ENCODE measurements at places on chromosomes 4 and X.

GRCh38 chr4:110742143-110742542, 119.3 kb upstream of the PITX2 start:
- no peak for DNase-seq

- DNase-seq, result no peak
These were observed 79.4 kb downstream of the FTHL17 start for GRCh38 chrX:30992381-30992904.

DNA sequence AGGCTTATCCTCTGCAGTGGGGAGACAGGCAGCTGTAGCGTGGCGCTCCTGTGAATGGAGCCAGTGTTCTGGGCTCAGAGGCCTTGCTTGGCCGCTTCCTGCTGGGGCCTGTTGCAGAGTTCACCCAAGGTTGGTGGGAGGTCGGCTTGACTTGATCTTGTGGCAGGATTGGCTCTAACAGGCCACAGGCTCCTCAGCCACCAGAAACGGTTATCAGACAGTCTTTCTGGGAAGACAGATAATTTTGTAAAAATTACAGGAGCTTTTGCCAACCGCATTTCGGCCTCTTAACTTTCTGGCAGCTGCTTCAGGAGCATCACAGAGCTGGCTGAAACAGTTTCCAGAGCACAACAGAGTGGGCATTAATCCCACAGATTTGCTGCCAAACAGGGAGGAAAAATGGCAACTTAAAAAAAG, 66.4 kb downstream of the DIPK2B start:
- DNase-seq, result no peak

GRCh38 chr4:48909697-48910096, 3.1 kb upstream of the OCIAD2 start:
- peak; percentile 94 for DNase-seq

- no peak for DNase-seq
These were observed 224.2 kb downstream of the RCHY1 start for GRCh38 chr4:75289914-75290582.

DNA sequence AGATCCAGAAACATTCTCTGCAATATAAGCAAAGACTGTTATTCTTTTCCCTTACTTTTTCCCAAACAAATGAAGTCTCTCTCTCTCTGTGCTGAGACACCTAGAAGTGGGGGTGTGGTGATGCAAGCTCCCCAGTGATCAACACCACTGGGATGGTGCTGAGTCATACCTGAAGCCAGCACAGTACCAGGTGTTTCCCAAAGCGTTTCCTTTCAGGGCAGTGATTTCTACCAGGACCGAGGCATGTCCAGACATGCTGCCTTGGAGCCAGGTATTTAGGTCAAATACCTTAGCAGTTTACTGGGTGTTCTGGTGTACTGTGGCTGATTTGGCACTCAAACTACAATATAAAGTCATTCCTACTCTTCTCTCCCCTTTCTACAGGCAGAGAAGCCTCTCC, 726.5 kb downstream of the FAM133A start:
- no peak for DNase-seq

GRCh38 chrX:133391111-133391510, 24.2 kb downstream of the GPC4 start:
- DNase-seq, result no peak

GRCh38 chr4:104752337-104752736, 257.6 kb upstream of the CXXC4 start:
- DNase-seq, result no peak

DNA sequence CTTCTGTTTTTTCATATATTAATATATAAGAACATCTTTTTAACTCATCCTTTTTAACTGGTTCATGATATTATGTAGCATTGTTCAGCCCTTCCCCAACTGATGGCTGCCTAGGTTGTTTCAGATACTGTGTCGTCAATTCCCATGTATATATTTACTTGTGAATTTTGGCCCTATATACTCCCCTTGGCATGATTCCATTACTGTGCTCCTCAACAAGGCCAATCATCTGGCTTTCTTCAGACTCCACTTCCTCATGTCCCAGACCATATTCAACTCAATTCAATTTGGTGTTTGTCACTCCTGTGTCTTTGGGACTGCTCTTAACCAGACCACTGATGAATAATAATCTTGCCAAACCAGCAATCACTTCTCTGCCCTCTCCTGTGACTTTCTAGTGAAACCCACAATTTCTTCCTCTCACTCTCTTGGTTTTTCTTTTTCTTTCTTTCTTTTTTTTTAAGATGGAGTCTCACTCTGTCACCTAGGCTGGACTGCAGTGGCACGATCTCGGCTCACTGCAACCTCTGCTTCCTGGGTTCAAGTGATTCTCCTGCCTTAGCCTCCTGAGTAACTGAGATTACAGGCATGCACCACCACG, 2.7 kb upstream of the WDR45 start:
- DNase-seq, result no peak

GRCh38 chrX:152149648-152150047, 11.3 kb upstream of the MAGEA10 start:
- DNase-seq, result no peak

DNA sequence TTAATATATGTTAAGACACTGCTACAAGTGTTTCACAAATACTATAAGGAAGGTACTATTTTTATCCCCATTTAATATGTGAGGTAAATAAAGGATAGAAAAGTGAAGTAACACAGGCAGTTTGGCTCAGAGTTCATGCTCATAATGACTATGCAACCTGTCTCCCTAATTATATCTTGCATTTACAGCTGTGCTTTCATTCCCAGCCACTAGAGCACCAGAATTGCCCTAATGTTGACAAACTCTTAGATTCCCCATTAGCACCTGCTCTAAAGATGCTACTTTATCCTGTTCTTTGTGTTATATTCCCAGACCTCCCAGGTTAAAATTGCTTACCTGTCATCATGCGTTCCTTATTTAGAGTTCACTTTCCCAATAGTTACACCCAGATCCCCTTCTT, 833.6 kb downstream of the CCSER1 start:
- DNase-seq, result no peak

- no peak for DNase-seq
These were observed 1.3 kb upstream of the TET2 start for GRCh38 chr4:105145156-105145902.

DNA sequence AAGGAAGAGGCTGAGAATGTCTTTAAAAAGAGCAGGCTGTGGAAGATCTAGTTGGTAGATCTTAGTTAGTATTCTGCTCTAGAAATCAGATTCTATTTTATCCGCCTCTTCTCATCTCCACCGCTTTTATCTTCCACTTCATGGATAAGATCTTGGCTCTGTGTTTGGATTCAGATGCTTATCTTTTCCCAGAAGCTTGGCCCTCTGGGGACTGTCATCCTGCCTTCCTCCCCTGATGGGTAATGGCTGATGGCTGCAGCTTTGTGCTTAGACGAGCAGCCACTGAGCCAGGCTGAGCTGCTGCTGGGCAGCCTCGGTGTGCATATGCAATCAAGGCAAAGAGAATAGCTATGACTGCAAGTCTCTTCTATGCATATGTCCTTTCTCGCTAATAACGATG, 23.5 kb downstream of the TRIML1 start:
- no peak for DNase-seq

- no peak for DNase-seq
These were observed 10.9 kb upstream of the FGF16 start for GRCh38 chrX:77436271-77436670.

DNA sequence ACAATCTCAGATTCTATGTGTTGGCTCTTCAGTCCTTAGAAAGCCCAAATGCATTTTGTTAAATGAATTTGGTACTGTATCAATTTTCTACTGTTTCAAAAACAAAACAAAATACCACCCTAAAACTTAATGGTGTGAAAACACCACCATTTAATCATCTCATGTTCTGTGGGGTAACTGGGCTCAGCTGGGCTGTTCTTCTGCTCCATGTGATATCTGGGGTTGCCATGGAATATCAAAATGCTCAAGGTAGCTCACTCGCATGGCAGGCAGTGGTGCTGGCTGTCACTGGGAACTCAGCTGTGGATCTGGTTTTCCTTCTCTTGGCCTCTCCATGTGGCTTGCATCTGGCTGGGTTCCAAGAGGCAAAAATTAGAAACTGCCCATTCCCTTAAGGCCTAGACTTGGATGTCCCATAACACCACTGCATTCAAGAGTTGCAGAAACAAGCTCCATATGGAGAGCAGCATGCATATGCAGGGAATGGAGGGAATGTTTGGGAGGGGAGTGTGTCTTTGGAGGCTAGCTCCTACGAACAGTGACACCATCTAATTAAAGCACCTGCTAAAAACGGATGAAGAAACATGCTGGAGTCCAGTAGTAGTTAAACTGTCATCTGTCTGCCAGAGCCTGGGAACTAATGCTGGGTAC, 279.2 kb downstream of the STK32B start:
- DNase-seq, result no peak

DNA sequence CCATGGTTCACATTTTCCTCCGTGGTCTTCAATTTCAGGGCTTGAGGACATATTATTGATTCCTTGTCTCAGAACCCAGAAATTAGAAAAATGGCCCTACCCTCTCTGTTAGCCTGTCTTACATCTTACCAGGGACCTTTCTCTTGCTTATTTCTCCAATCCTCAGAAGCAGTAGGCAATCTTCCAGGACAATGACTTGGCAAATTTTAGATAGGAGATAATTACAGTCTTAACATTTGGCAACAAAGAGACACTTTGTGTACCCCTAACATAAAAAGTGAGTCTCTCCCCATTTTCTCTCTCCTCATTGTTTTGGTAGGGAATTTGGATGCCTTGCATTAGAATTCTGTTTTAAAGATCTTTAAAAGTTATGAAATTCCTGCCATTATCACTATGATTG, 778.1 kb upstream of the SLIT2 start:
- DNase-seq, result no peak

GRCh38 chr4:146398404-146398803, 123.3 kb downstream of the SLC10A7 start:
- DNase-seq, result no peak

- DNase-seq, result no peak
These were observed 589 bp upstream of the NEUROG2 start for GRCh38 chr4:112516471-112517066.

- DNase-seq, result no peak
These were observed 101.4 kb upstream of the LINC00632 start for GRCh38 chrX:140608111-140608510.

GRCh38 chrX:46796574-46797191, 37.8 kb upstream of the SLC9A7 start:
- no peak for DNase-seq

GRCh38 chrX:75603833-75604232, 81.0 kb upstream of the ZDHHC15 start:
- DNase-seq, result no peak

DNA sequence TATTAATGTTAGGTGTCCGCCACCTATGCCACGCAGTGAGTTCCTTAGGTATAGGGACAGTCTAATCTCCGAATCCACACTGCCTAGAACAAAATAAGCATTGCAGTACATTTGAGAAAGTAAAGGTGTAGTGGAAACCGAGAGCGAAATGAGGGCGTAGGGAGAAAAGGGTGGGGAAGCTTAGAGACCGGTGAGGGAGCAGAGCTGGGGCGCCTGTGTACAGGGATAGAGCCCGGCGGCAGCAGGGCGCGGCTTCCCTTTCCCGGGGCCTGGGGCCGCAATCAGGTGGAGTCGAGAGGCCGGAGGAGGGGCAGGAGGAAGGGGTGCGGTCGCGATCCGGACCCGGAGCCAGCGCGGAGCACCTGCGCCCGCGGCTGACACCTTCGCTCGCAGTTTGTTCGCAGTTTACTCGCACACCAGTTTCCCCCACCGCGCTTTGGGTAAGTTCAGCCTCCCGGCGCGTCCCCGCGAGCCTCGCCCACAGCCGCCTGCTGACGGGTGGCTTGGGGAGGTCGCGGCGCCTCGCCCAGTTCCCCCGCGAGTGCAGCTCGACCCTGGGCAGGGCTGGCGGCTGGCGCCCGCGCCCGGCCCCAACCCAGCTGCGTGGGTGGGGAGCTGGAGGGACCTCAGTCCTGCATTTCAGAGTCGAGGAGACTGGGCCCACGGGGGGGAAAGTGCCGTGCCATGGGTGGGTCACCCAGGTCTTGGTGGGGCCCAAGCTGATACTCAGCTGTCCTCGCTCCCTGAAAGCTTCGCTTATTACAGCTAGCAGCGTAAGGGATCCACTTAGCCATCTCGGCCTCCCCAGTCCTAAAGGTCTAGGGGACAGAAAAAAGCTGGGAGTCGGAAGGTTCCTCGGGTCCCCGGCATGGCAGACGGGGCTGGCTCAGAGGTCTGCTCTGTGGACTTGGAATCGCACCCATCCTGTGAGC, at the start of gene ANXA3:
Gene ANXA3, plus strand, starts transcription at position 351 of the 932 bp plus-strand sequence. CDS start 2,704 bp downstream, outside the sequence.
- DNase-seq, result no peak

- DNase-seq, result no peak
These were observed 164.0 kb upstream of the RASGEF1B start for GRCh38 chr4:81635739-81636138.

- peak; percentile 33 for DNase-seq
These were observed 102.6 kb downstream of the PHEX start for GRCh38 chrX:22134681-22135080.

DNA sequence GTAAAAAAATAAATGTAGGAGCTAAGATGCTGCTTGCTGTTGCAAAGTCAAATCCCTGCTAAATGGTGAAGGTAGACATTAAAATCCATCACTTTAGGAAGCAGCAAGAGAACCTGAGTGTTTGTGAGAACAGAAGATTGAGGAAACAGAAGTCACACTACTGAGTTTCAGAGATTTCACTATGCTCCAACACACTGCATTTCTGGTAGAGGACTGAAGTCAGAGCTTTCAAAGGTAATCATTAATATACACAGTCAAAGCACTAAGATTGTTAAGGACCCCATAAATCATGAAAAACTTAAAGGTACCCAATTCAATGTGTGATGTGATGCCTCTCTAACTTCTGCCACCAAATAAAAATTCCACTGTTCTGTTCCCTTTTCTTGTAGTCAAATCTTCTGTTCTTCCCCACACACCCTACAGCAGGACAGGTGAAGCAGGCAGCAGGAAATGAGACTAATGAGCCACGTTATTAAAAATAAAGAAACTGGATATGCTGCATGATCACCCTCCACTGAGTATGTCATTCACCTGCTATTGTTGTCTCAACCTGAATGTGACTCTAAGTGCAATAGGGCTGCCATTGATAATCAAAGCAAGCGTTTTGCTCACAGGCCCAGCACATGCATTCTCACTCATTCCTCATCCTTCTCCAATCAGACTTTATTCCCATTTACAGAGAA, 28.9 kb upstream of the APELA start:
- DNase-seq, result no peak

- DNase-seq, result peak; percentile 49
These were observed 248.9 kb upstream of the UGT8 start for GRCh38 chr4:114349543-114350175.

- DNase-seq, result no peak
These were observed 424.3 kb downstream of the GRXCR1 start for GRCh38 chr4:43316813-43317212.

- no peak for DNase-seq
These were observed 12.7 kb upstream of the RBBP7 start for GRCh38 chrX:16882702-16883486.

DNA sequence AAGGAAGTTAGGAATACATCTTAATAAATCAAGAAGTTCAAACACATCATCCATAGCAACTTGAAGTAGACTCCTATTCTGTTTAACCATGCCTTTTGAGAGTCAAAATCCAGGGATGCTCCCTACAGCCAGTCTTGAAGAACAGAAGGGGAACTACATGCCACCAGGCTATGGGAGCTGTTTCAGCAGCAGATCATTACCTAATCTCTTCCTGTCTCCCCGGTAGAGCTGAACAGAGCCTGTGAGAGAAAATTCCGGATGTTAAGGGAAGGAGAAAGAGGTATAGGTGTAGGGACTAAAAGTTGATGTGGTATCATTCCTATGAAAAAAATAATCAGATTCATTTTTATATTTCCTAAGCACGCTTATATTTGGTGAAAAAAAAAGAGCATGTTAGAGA, 352.2 kb downstream of the SPRY1 start:
- DNase-seq, result no peak

- no peak for DNase-seq
These were observed 114.8 kb upstream of the VAMP7 start for GRCh38 chrX:155766321-155766720.
